ENCODE measurements at places on chromosomes 7 and 10. TPM values are rescaled to one million over a fixed set of nuclear protein-coding genes. Genes with fewer than 3 reads are reported as not detected.

IL6 gene
- not detected for total RNA-seq

- no peak for ATAC-seq
Measured at GRCh38 chr7:107446988-107447387, 22.9 kb upstream of the GPR22 start.

DNA sequence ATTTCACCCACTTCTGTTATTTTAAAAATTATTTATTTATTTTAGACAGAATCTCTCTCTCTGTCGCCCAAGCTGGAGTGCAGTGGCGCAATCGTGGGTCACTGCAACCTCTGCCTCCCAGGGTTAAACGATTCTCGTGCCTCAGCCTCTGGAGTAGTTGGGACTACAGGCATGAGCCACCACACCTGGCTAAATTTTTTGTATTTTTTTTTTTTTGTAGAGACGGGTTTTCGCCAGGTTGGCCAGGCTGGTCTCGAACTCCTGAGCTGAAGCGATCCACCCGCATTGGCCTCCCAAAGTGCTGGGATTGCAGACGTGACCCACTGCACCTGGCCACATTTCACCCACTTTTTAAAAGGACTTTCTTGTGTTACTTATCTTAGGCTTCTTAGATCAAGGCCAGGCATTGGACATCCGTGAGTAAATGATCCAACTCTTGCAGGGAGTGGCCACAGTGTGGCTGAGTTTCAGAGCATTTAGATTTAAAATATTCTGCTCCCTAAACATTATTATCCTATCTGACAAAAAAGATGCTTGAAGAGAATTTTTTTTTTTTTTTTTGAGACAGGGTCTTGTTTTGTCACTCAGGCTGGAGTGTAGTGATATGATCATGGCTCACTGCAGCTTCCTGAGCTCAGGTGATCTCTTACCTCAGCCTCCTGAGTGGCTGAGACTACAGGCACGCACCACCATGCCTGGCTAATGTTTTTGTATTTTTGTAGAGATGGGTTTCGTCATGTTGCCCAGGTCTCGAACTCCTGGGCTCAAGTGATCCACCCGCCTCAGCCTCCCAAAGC lies 14.4 kb downstream of the SNX10 start:
- no peak for ATAC-seq

GRCh38 chr10:131402771-131403650 lies 91.5 kb upstream of the TCERG1L start:
- peak; percentile 25 for ATAC-seq

DNA sequence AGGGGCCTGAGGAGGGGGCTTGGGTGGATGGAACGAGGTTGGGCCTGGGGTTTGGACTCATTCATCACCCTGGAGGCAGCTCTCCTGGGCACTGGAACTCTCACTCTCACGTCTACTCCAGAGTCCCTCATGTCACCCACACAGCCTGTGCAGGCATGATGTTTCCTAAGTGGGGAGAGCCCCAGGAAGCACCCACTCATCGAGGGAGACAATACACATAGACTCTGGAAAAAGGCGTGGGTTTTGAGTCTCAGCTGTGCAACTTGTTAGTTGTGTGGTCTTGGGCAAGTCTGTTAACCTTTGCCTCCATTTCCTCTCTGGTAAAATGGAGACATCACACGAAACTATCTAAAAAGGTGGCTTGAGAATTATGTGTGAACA lies 25.9 kb upstream of the RBM20 start:
- ATAC-seq, result no peak

- ATAC-seq, result no peak
Measured at GRCh38 chr7:1103009-1103788, 15.3 kb downstream of the GPER1 start.

DNA sequence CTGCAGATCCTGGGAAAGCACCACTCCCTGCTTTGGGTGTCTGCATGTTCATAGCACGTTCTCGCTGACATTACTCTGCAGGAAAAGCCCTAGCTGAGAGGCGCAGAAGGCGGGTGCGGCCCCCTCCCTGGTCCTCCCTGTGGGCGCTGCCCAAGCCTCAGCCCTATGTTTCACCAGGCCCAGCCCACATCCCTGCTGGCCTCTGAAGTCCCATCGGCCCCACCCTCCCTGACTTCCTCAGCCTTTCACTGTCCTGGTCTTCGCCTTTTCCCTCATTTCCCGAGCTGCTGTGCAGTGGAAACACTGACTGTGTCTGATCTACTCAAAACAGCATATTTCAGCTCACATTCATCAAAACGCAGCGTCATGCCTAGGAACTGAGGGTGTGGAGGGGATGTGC lies 36.3 kb upstream of the DIP2C start:
- peak; percentile 22 for ATAC-seq

- no peak for ATAC-seq
Measured at GRCh38 chr7:92006046-92006445, 65.4 kb downstream of the AKAP9 start.

Measured in gastroesophageal sphincter (tissue), 4 donors.